Hypothalamus (tissue), 51 donors: ENCODE measurements at places on chromosomes 4 and X.

DNA sequence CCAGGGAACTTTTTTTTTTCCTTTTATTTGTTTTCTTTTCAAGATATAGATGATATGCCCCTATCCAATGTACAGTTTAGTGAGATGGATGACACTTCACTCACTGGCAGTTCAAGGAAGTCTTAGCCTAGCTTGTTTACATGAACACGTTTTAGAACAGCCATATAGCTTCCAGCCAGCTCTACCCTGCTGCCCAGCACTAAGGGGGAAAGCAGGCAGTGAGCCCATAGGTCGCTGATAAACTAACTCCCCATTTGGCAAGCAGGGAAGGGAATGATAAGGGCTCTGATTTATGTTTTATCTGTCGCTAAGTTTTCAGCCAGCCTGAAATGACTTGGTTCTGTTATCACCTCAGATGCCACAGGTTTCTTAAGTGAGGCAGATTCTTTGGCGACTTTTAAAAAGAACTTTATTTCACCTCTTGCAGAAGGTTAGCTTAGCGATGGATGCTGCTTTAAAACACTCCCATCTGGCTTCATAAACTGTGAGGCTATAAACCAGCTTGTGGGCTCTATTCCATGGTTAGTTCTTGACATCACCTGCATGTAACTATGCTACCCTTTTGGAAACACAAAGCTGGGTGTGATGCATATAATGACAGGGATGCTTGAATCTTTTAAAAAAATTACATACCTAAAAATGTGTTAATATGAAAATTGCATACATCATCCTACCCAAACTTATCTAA lies 348.4 kb downstream of the FBXO8 start:
- DNase-seq, result no peak

GRCh38 chr4:187390646-187391045 lies 604.9 kb upstream of the ZFP42 start:
- DNase-seq, result no peak

DNA sequence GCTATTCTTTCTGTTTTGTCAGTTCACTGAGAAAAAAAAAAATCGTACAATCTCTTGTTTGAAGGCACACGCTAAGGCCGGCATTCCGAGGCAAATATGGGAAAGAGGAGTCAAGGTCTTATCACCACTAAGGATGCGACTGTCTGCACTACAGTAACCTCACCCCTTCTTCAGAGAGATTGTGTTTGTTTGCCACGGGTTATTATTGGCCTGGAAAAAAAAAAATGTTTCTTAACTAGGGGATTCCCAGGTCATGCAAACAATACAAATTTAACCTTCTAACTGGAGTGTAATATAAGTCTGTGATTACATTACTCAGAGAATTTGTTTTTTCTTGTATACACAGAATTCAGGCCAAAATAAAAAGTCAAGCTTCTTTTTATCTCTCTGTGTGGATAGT lies 168.3 kb downstream of the TMA16 start:
- no peak for DNase-seq

DNA sequence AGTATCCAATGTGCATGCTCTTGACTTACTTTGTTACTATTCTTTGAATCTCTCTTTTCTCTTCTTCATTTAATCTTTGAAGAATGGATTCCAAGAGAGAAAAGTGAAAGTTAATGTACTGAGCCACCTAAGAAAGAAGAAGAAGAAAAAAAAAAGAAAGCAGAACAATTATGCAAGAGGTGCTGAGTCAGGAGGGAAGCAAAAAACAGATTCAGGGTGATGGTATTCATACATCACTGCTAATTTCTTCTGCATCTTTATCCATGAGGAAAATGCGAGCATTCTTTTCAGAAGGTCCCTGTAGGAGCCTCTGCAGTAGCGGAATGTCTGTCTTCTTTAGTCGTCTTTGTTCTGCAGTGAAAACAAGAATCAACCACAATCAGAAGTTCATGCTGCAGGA lies 43.9 kb downstream of the RASSF6 start:
- no peak for DNase-seq

GRCh38 chr4:105780176-105780575 lies 71.6 kb downstream of the GSTCD start:
- DNase-seq, result no peak

DNA sequence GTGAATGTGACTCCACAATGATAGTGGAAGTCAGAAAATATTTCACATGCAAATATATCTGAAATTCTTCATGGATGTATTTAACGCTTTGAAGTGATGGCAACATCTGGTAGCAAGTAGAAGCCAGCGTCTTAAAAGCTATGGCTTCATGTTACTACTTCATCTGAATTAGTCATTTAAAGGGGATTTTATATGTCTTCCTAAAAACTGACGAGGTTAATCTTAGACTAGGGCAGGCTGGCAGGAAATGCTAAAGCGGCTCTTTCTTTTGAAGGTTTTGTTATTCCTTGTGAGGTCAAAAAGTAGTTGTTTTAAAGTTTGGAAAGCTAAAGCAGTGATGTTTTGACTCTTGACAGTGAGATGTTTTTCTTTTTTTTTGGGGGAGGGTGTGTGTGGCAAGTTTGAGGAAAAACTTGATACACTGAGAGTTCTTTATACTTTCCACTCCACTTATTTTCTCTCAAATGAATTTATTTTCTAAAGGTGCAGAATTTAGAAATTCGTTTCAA lies 22.6 kb downstream of the PLS3 start:
- no peak for DNase-seq

DNA sequence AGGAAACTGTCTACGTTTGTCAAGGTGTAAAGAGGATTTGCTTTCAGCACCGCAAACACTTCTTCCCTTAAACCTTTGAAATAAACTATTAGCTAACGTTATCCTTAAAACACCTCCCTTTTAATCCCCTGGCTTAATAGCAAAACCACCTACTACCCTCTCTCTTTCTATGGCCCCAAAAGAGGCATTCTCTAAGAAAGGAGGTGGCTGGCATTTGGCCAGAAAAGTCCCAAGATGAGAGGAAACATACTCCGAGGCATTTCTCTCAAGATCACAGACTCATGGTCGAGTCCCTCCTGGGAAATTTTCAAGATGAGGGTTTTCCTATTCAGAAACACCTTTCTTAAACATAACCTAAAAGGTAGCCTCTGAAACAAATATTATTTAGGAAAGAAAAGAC lies 60.6 kb upstream of the VCX3B start:
- DNase-seq, result no peak

DNA sequence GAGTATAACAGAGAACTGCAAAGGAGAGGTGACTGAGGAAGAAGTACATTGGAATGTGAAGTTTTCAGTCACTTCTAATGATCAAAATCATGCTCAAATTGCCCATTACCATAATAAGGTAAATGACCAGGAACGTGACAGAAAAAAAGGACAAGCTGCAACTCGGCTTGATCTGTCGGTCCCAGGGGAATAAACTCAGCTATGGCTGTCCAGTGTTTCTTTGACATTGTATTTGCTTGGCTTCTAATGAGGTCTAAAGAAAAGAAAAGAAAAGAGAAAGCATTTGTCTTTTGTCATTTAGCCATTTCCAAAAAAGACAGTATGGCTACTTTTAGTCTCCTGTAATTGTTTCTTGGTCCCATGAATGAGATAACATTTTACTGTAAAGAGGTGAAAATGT lies 25.2 kb downstream of the PHOX2B start:
- no peak for DNase-seq

DNA sequence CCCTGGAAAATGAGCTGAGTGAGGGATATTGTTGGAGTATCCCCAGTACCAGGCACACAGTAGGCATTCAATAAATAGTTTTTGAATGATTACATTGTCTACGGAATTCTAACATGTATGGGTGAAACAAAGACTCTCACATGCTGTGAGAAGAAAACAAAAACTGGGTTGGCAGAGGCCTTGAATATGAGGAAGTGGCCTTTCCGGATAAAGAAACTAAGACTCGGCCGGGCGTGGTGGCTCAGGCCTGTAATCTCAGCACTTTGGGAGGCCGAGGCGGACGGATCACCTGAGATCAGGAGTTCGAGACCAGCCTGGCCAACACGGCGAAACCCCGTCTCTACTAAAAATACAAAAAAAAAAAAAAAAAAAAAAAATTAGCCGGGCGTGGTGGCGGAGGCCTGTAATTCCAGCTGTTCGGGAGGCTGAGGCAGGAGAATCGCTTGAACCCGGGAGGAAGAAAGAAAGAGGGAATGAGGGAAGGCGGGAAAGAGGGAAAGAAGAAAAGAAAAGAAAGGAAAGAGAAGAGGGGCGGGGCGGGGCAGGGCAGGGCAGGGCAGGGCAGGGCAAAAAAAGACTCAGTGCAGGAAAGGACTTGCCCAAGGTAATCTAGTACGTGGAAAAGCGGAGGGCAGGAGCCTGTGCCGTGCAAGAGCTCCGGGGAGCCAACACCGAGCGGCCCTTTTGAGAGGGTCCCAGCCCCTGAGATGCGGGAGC lies 689 bp upstream of the TMA16 start:
- DNase-seq, result no peak

DNA sequence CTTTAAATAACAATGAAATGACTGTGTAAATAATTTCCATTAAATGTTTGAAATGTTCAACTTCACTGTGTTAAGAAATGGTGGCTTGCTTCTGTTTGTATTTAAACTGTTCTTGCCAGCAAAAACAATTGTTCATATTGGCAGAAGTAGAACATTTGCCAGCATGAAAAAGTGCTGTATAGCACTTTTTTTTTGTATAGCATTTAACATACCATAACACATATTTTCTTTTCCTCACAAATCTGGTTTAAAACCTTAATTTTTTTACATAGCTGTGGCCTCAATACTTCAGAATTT lies 94.1 kb downstream of the COX18 start:
- no peak for DNase-seq

DNA sequence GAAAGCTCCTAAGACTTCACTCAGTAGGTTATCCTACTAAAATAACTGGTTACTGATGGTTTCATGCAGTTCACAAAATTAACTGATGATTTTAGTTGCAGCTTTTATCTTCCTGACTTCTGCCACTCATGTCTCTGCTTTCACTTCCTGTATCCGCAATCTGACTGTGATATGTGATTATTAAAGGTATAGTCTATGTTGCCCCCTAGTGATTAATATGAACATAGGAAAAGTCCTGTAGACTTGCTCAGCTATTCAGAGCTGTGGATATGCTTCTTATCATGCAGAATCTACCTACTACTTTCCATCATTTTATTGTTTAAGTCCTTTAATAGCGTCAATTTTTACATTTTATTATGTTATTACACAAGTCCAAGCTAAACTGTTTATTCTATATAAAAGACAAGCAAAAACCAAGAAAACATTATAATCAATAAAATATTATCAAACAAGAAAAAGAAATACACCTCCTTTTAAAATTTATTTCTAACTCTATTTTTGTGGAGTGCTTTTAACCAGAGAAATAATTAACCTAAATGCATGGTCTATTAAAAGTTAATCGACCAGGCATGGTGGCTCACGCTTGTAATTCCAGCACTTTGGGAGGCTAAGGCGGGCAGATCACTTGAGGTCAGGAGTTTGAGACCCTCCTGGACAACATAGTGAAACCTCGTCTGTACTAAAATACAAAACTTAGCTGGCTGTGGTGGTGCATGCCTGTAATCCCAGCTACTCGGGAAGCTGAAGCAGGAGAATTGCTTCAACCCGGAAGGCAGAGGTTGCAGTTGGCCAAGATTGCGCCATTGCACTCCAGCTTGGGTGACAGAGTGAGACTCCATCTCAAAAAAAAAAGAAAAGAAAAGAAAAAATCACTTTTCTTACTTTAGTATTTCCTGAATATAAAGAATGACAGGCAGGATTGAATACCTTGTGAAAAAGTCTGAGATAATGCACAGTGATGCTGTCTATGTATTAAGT lies 40.4 kb upstream of the TLR2 start:
- DNase-seq, result no peak

- no peak for DNase-seq
Observed at GRCh38 chr4:76001700-76002099, 5.6 kb downstream of the CXCL9 start.

DNA sequence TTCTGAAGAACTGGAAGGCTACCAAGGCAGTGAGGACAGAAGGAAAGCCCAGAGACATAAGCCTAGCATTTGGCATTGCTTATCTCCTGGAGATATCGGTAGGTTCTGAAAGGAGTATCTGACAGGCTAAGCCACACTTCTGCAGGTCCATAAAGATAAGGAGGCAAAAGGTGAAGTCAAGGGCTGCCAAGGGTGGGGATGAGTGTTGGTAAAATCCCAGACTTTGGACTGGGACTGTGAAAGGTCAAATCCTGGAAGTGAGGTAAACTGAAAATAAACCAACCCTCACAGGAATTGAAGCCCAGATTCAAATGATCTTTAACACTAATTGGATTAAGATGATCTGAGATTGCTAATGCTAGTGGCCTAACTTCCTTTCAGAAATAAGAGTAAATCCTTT lies 27.4 kb downstream of the GK start:
- DNase-seq, result no peak

DNA sequence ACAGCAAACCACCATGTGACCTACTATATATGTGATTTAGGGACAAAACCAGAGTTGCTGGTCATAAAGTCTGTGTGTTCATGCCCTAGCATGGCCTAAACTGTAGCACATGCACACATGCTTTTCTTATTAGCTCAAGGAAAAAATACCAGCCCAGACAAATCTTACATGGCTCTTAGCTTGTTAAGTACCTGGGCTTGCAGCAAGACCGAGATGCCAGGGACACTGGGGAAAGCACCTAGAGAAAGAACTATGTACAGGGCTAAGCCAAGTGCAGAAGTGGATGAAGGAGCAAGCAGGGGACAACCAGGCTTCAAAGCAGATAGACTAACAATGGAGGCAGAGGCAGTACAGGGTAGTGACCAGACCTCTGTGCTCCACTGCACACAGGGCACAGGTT lies 3.4 kb upstream of the GABRE start:
- DNase-seq, result no peak

- DNase-seq, result no peak
Observed at GRCh38 chr4:123995936-123996335, 599.3 kb downstream of the SPRY1 start.
